Activated CD4-positive, alpha-beta T cell treated with anti-CD3 and anti-CD28 coated beads, Interleukin-2, amount 50 U/mL, for 48 hours (primary cell): ENCODE measurements at places on chromosomes 3 and 15.

GRCh38 chr3:181782306-181782954 is 70.7 kb downstream of the SOX2 start:
- DNase-seq, result no peak

- DNase-seq, result no peak
These were observed 110.0 kb downstream of the RAB11A start for GRCh38 chr15:65979316-65979715.

- no peak for DNase-seq
These were observed 19.5 kb upstream of the C3orf70 start for GRCh38 chr3:185172086-185173049.

- DNase-seq, result no peak
These were observed 254.4 kb upstream of the THBS1 start for GRCh38 chr15:39326306-39326975.

GRCh38 chr3:58613236-58614132 is 36.3 kb upstream of the FAM107A start:
- DNase-seq, result no peak

DNA sequence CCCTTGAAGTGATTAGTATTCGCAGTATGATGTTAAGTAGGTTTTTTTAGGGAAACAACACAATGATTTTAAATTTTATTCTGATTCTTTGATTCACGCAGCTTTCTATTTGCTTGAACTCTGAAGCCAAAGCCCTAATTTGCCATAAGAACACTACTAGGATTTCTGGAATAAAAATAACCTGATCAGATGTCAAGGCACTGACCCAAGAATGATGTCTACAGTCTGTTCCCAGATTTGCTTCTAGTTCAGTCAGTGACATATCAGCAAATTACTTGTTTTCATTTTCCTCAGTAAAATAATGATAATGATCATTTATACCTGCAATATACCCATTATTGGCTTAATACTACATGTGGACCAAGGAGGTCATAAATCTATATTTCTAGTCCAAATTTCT is 179.5 kb upstream of the EIF1B start:
- DNase-seq, result no peak

- no peak for DNase-seq
These were observed 212.6 kb downstream of the KCNMB2 start for GRCh38 chr3:178748874-178749273.

GRCh38 chr3:13709706-13710105 is 160.8 kb downstream of the FBLN2 start:
- DNase-seq, result no peak

DNA sequence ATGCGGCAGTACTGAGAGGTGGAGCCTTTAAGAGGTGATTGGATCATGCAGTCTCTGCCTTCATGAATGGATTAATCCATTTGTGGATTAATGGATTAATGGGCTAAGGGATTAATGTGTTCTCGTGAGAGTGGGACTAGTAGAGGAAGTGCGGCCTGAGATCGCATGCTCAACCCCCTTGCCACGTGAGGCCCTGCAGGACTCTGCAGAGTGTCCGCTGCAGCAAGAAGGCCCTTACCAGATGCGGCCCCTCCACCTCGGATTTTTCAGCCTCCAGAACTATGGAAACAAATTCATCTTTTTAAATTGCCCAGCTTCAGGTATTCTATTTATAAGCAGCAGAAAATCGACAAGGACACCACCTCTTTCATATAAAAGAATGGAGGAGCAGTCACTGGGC is 148.8 kb downstream of the TPRA1 start:
- no peak for DNase-seq
